ENCODE measurements at places on chromosomes 5 and 9. TPM values are rescaled to one million over a fixed set of nuclear protein-coding genes. Genes with fewer than 3 reads are reported as not detected.

The NSG2 gene
- total RNA-seq = 6.5 TPM

The TMEM215 gene
- total RNA-seq = not detected

The GMCL2 gene
- total RNA-seq = not detected

The DNAI1 gene
- not detected for total RNA-seq

The STC2 gene
- total RNA-seq = 25.5 TPM

The MTX3 gene
- 4.4 TPM for total RNA-seq

The SMIM33 gene
- total RNA-seq = not detected

The SLC6A18 gene
- total RNA-seq = not detected

The PNPLA7 gene
- total RNA-seq = 0.98 TPM

The PCDHGB1 gene
- 0.06 TPM for total RNA-seq

The CER1 gene
- total RNA-seq = not detected

The PCDHGB5 gene
- not detected for total RNA-seq

The HAVCR2 gene
- total RNA-seq = not detected

The RALGPS1 gene
- total RNA-seq = 3.0 TPM

The FAM151B gene
- total RNA-seq = 0.32 TPM

The TSSK1B gene
- not detected for total RNA-seq

The NAIF1 gene
- total RNA-seq = 12.3 TPM
